ENCODE measurements at places on chromosomes 16 and 17. TPM values are rescaled to one million over a fixed set of nuclear protein-coding genes. Genes with fewer than 3 reads are reported as not detected.

Gene HSD3B7
- 3.6 TPM for total RNA-seq

Gene CCL3
- total RNA-seq = not detected

Gene TXNL4B
- total RNA-seq = 16.7 TPM

Gene CASKIN1
- 8.9 TPM for total RNA-seq

GRCh38 chr16:81770008-81770407 is 9.1 kb upstream of the PLCG2 start:
- no peak for DNase-seq
- no peaks in the 10 kb centered on the region for H3K36me3 ChIP-seq
- no peak overlapping the region for H3K4me3 ChIP-seq
- H3K27ac ChIP-seq = no peak overlapping the region
- peaks cover 20% of the 10 kb centered on the region for H3K27me3 ChIP-seq

DNA sequence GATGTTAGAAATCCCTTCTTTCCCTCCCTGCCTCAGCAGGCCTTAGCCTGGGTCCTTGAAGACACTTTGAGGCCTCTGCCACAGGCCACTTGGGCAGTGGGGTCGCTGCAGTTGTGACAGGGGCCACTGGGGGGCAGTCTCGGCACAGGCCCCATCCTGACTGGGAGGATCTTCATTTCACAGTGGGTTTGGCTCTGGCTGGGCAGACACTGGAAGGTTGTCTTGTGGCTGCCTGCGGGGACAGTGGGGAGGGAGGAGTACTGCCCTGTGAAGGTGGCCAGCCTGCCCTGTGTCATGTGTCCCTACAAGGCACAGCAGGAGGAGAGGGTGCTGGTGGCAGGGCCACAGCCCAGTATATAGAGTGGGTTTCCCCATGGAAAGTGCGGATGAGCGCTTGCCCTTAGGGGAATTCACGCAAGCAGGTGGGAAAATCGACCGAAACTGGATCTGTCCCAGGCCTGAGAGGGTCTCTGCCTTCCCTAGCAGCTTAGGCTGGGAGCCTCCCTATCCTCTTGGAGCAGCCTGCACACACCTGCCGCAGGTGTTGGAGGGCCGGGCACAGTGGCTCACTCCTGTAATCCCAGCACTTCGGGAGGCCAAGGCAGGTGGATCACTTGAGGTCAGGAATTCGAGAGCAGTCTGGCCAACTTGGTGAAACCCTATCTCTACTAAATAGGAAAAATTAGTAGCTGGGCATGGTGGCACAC is 28.8 kb downstream of the GINS2 start:
- peaks cover 41% of the 10 kb centered on the region for H3K36me3 ChIP-seq
- DNase-seq = no peak
- peak overlapping the region; percentile 59 for H3K27ac ChIP-seq
- H3K27me3 ChIP-seq = no peaks in the 10 kb centered on the region
- no peak overlapping the region for H3K4me3 ChIP-seq

- peaks cover 4% of the 10 kb centered on the region for H3K36me3 ChIP-seq
- peaks cover 52% of the 10 kb centered on the region for H3K4me1 ChIP-seq
- peak overlapping the region; percentile 98 for H3K4me3 ChIP-seq
- peak; percentile 57 for DNase-seq
- H3K27me3 ChIP-seq = no peaks in the 10 kb centered on the region
- peak overlapping the region; percentile 97 for H3K27ac ChIP-seq
These were observed 1.0 kb upstream of the HEXIM2 start for GRCh38 chr17:45160447-45161287.

DNA sequence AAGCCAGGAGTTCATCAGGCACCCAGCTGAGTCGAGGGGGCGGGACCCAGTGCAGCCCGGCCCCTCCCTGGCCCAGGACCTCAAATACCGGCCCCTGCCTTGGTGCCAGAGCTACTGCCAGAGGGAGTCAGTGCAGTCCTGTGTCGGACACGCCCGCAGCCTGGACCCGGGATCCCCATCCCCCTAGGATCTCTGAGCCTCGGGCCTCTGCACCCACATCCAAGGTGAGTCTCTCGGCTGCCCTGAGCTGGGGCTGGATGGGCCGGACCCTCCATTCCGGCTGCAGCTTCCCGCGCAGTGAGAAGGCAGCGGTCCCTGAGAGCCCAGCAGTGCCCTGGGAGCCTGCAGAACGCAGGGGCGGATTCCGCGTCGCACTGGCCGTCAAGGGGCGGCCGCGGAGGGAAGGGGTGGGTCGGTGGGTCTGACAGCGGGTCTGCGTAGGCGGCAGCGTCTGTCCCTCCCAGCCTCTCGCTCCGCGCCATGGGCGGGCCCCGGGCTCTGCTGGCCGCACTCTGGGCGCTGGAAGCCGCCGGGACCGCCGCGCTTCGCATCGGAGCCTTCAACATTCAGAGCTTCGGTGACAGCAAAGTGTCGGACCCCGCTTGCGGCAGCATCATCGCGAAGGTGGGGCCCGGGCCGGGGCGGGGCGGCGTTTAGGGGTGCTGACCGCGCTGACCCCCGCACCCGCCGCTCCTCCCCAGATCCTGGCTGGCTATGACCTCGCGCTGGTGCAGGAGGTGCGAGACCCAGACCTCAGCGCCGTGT is at the start of gene DNASE1L2:
DNASE1L2 (plus strand) TSS at position 108 of the 765 bp plus-strand sequence; CDS start at position 481, 373 bp downstream.
- peak within 1 kb of the TSS; percentile 41 for H3K4me3 ChIP-seq
- peaks cover 2% of the 10 kb centered on the region for H3K4me1 ChIP-seq
- peaks cover 12% of the 10 kb centered on the region for H3K36me3 ChIP-seq
- DNase-seq = no peak
- H3K27me3 ChIP-seq = peaks cover 44% of the 10 kb centered on the region
- H3K27ac ChIP-seq = no peak within 1 kb of the TSS

- no peak overlapping the region for H3K27ac ChIP-seq
- no peak for DNase-seq
- H3K4me1 ChIP-seq = peaks cover 5% of the 10 kb centered on the region
- H3K4me3 ChIP-seq = no peak overlapping the region
- H3K36me3 ChIP-seq = peaks cover 44% of the 10 kb centered on the region
- no peaks in the 10 kb centered on the region for H3K27me3 ChIP-seq
These were observed 10.2 kb downstream of the MMD start for GRCh38 chr17:55411463-55411855.

DNA sequence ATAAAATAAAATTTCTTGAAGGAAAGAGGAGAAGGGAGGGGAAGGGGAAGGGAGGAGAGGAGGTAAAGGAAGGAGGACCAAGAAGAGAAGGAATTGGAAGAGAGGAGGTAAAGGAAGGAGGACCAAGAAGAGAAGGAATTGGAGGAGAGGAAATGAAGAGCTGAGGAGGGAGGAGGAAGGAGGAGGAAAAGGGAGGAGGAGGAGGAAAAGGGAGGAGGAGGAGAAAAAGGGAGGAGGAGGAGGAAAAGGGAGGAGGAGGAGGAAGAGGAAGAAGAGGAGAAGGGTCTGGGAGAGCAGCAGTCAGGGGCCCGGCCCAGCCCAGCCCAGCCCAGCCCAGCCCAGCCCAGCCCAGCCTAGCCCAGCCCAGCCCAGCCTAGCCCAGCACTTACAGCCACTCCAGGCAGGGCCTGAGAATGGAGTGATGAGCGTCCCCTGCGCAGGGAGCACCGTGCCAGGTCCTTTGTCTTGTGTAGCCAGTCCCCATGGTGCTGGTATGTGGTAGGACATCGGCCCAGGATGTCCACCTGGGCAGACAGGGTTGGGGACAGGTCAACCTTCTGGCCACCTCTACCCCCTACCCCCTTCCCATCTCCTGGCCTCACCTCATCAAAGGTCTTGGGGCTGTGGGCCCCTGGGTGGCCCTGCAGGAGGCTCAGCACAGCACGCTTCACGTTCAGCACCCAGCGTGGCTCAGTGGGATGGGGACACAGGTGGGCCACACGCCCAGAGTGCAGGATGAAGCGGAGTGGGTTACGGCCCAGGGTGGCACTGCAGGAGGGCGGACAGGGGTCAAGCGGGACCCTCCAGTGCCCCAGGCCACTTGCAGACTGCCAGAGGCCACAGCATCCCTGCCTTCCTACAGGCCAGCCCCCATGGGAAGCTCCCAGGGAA is 70.9 kb downstream of the LITAF start:
- H3K4me3 ChIP-seq = no peak overlapping the region
- peaks cover 1% of the 10 kb centered on the region for H3K36me3 ChIP-seq
- no peak for DNase-seq
- no peak overlapping the region for H3K27ac ChIP-seq
- no peaks in the 10 kb centered on the region for H3K27me3 ChIP-seq

DNA sequence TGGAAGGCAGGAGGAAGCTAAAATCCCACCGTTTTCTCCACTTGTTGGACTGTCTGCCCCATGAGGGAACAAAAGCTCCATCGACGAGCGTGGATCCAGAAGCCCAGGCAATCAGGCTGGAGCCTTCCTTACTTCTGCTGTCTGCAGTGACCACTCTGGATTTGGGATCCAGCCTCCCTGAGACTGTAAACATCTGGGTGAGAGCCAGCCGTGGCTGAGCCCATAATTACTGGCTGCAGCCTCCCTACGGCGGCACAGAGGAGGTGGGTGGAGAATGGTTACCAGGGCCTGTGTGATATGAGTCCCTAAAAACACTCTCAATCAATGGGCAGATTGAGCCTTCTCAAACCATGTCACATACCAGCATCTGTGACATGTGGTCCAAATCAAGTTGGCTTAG is 158.2 kb downstream of the FOXL1 start:
- H3K4me3 ChIP-seq = no peak overlapping the region
- H3K4me1 ChIP-seq = peaks cover 39% of the 10 kb centered on the region
- H3K36me3 ChIP-seq = peaks cover 2% of the 10 kb centered on the region
- DNase-seq = no peak
- peaks cover 46% of the 10 kb centered on the region for H3K27me3 ChIP-seq
- H3K27ac ChIP-seq = no peak overlapping the region

- H3K27me3 ChIP-seq = peaks cover 5% of the 10 kb centered on the region
- peak overlapping the region; percentile 77 for H3K27ac ChIP-seq
- peak overlapping the region; percentile 21 for H3K4me3 ChIP-seq
- peaks cover 53% of the 10 kb centered on the region for H3K4me1 ChIP-seq
These were observed 38.4 kb upstream of the EMP2 start for GRCh38 chr16:10618710-10619209.

DNA sequence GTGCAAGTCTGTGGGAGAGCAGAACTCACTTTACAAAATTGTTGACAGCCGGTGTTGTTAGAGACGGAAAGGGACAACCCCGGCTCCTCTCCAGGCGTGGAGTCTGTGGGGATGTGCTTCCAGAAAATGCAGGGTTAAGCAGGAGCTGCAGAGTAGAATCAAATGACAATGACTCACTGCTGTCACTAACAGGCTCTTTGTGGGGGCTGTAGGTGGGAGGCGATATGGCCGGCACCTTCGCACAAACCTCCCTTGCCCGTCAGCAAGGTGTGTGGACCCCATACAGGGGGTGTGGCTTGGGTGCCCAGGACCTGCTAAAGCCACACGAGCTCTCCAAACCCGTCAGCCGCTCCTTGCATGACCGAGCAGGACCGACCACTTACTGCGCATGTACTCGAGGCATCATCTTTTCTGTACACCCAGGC is 5.8 kb downstream of the PDK2 start:
- no peaks in the 10 kb centered on the region for H3K27me3 ChIP-seq
- H3K27ac ChIP-seq = peak overlapping the region; percentile 73
- H3K4me1 ChIP-seq = peaks cover 25% of the 10 kb centered on the region
- DNase-seq = no peak
- peaks cover 12% of the 10 kb centered on the region for H3K36me3 ChIP-seq
- H3K4me3 ChIP-seq = peak overlapping the region; percentile 8

GRCh38 chr17:33284022-33284421 is 9.1 kb downstream of the ASIC2 start:
- no peak for DNase-seq
- peaks cover 40% of the 10 kb centered on the region for H3K4me1 ChIP-seq
- H3K36me3 ChIP-seq = no peaks in the 10 kb centered on the region
- H3K27ac ChIP-seq = no peak overlapping the region
- H3K27me3 ChIP-seq = peaks cover 16% of the 10 kb centered on the region
- H3K4me3 ChIP-seq = no peak overlapping the region

- no peaks in the 10 kb centered on the region for H3K36me3 ChIP-seq
- H3K27ac ChIP-seq = no peak overlapping the region
- peaks cover 14% of the 10 kb centered on the region for H3K4me1 ChIP-seq
- peaks cover 3% of the 10 kb centered on the region for H3K27me3 ChIP-seq
These were observed 4.7 kb downstream of the CORO1A start for GRCh38 chr16:30187971-30188561.

- H3K36me3 ChIP-seq = no peaks in the 10 kb centered on the region
- H3K27ac ChIP-seq = no peak overlapping the region
- no peak overlapping the region for H3K4me3 ChIP-seq
These were observed 2.5 kb upstream of the MED9 start for GRCh38 chr17:17474341-17474740.

- no peak overlapping the region for H3K27ac ChIP-seq
- H3K4me3 ChIP-seq = no peak overlapping the region
- H3K27me3 ChIP-seq = peaks cover 1% of the 10 kb centered on the region
- H3K4me1 ChIP-seq = peaks cover 15% of the 10 kb centered on the region
These were observed 3.2 kb upstream of the PRPSAP1 start for GRCh38 chr17:76356803-76357456.

- H3K4me1 ChIP-seq = no peaks in the 10 kb centered on the region
- H3K36me3 ChIP-seq = no peaks in the 10 kb centered on the region
- no peaks in the 10 kb centered on the region for H3K27me3 ChIP-seq
- H3K4me3 ChIP-seq = no peak overlapping the region
- no peak overlapping the region for H3K27ac ChIP-seq
- no peak for DNase-seq
These were observed 910.5 kb downstream of the CDH11 start for GRCh38 chr16:64211331-64211730.

- peaks cover 12% of the 10 kb centered on the region for H3K4me1 ChIP-seq
- H3K27ac ChIP-seq = no peak overlapping the region
- H3K4me3 ChIP-seq = no peak overlapping the region
- DNase-seq = no peak
- H3K36me3 ChIP-seq = peaks cover 41% of the 10 kb centered on the region
These were observed 45.2 kb downstream of the SIAH1 start for GRCh38 chr16:48340054-48340453.

DNA sequence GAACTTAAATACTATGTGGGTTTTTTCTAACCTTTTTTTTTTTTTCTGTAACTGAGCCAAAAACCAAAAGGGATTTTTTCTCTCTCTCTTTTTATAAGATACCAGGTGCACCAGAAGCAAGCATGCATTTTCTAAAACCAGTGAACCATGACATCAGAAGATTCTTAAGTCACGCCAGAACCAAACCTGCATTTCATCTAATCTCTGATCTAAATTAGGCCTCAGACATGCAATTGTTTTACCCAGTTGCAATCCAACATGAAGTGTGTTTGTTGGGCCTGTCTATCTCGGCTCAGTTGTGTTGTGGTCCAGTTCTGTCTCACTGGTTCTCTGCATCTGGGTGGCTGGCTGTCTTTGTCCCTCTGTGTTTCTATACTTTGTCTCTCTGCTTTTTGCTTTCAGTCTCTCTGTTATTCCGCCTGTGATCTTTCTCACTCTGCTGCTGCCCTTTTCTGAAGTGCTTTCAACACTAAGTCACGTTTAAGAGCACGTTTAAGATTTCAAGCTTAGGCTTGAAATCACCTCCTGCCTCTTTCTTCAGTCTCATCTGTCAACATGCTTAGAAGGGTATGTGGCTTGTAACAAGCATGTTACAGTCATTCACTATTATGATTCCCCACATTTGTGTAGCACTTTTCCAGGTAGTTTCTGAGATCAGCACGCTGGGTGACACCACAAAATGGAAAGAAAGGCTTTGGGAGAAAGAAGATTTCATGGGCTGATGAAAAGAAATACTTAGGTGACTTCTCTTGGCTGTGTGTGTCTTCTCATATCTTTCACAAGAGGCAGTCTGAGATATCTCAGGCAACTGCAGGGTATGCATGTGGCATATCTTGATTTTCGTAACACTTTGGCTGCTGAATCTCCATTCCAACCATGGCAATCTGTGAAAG is 488.9 kb downstream of the SHISA9 start:
- no peak overlapping the region for H3K27ac ChIP-seq
- H3K4me1 ChIP-seq = no peaks in the 10 kb centered on the region
- H3K36me3 ChIP-seq = peaks cover 3% of the 10 kb centered on the region
- H3K4me3 ChIP-seq = no peak overlapping the region
- no peak for DNase-seq
- peaks cover 1% of the 10 kb centered on the region for H3K27me3 ChIP-seq

- DNase-seq = no peak
- H3K4me3 ChIP-seq = no peak overlapping the region
- H3K4me1 ChIP-seq = no peaks in the 10 kb centered on the region
- H3K27ac ChIP-seq = no peak overlapping the region
These were observed 174.2 kb downstream of the CYLD start for GRCh38 chr16:50916040-50916439.
